ENCODE measurements at places on chromosomes 4 and X. TPM values are rescaled to one million over a fixed set of nuclear protein-coding genes. Genes with fewer than 3 reads are reported as not detected.
A peak's percentile ranks its signal among the peaks of the same experiment; 100 is the strongest.

Gene TMEM185A
- total RNA-seq, result 33.9 TPM

Gene SUPT20HL2
- total RNA-seq, result not detected

Gene ERAS
- 0.46 TPM for total RNA-seq

DNA sequence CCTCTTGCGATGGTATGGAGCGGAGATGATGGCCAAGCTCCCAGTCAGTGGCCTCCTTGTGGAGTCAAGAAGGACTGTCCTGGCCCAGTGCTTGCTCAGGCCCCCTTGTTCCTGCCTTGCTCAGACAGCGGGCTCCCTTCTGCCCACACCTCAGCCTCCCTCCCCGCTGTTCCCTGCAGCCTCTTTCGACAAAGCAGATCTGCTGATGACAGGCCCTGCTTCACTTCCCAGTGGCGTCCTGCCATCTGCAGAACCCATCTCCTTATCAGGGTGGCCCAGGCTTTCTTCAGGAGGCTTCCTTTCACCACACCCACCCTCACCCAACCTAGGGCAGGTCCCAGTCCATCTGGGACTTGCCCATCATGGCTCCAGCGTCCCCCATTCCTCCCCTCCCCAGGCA lies 80.0 kb downstream of the CLDN34 start:
- H3K27ac ChIP-seq, result no peak overlapping the region
- no peak for DNase-seq
- H3K4me1 ChIP-seq, result no peaks in the 10 kb centered on the region
- H3K4me3 ChIP-seq, result no peak overlapping the region

DNA sequence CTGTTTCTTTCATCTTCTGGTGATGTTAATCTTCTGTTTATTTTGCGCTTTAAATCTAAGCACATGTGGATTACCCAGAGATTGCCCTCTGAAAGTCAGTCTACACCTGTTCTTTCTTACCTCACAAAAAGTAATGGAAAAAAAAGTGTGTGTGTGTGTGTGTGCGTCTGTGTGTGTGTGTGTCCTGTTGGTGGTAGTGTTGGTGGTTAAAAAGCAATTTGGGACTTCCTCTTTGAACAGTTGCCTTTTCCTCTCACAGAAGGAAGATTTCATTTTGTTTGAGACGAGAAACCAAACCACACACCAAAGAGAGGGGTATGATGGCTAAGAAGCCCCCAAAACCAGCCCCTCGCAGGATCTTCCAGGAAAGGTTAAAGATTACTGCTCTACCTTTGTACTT lies at the start of gene STAP1:
TSS of gene STAP1 (plus strand) at position 235 of the 400 bp plus-strand sequence. CDS start at position 318, 83 bp downstream.
- no peak within 1 kb of the TSS for H3K4me3 ChIP-seq
- no peak for DNase-seq
- no peaks in the 10 kb centered on the region for H3K36me3 ChIP-seq
- H3K27me3 ChIP-seq, result no peaks in the 10 kb centered on the region
- H3K27ac ChIP-seq, result no peak within 1 kb of the TSS

GRCh38 chr4:89008166-89008565 lies 48.8 kb downstream of the FAM13A start:
- H3K4me3 ChIP-seq, result no peak overlapping the region
- no peaks in the 10 kb centered on the region for H3K27me3 ChIP-seq
- H3K4me1 ChIP-seq, result no peaks in the 10 kb centered on the region
- DNase-seq, result no peak
- no peaks in the 10 kb centered on the region for H3K36me3 ChIP-seq

- H3K27ac ChIP-seq, result no peak overlapping the region
- no peak for DNase-seq
- no peaks in the 10 kb centered on the region for H3K27me3 ChIP-seq
- no peak overlapping the region for H3K4me3 ChIP-seq
- no peaks in the 10 kb centered on the region for H3K4me1 ChIP-seq
Measured at GRCh38 chr4:8081621-8082516, 76.7 kb downstream of the ABLIM2 start.

DNA sequence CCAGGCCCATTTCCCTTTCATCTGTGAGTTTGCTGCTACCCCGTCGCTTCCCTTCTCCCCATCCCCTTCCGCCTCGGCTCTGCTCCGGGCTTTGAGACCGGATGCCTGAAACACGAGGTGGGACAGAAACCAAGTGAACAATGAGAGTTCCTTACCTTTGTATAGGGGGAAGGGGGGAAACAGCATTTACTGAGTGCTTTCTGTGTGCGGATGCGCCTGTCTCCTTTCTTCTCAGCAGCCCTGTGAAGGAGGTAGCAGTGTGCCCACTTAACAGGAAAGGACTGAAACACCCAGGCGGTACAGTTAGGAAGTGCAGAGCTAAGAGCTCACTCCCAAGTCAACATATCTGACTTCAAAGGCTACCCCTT lies 43.2 kb upstream of the TMSB15B start:
- no peaks in the 10 kb centered on the region for H3K27me3 ChIP-seq
- peak overlapping the region; percentile 85 for H3K27ac ChIP-seq
- DNase-seq, result no peak
- peak overlapping the region; percentile 46 for H3K4me3 ChIP-seq

GRCh38 chrX:149497054-149497453 lies 8.1 kb downstream of the IDS start:
- no peak for DNase-seq
- H3K4me1 ChIP-seq, result no peaks in the 10 kb centered on the region
- no peak overlapping the region for H3K27ac ChIP-seq
- H3K36me3 ChIP-seq, result no peaks in the 10 kb centered on the region

DNA sequence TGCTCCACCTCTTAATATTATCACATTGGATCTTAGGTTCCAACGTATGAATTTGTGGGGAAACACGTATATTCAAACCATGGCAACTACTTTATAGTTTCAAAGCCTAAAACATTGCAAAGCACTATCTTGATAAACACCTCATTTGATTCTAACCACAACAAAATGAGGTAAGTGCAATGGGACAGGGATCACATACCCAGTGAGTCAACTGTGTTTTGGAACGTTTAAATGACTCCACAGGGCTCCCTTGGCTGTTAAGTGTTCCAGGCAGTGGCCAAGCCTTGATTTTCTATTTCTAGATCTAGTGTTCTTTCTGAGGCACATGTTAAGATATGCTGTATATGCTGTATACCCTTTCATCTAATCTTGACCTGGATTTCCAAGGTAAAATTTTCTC lies 54.5 kb upstream of the C1QTNF7 start:
- H3K4me3 ChIP-seq, result no peak overlapping the region
- H3K4me1 ChIP-seq, result no peaks in the 10 kb centered on the region
- H3K27ac ChIP-seq, result no peak overlapping the region
- no peaks in the 10 kb centered on the region for H3K27me3 ChIP-seq
- H3K36me3 ChIP-seq, result no peaks in the 10 kb centered on the region
- no peak for DNase-seq

- no peaks in the 10 kb centered on the region for H3K4me1 ChIP-seq
- no peaks in the 10 kb centered on the region for H3K27me3 ChIP-seq
- H3K27ac ChIP-seq, result no peak overlapping the region
- no peak for DNase-seq
- no peak overlapping the region for H3K4me3 ChIP-seq
- no peaks in the 10 kb centered on the region for H3K36me3 ChIP-seq
Measured at GRCh38 chrX:68835104-68835442, 6.3 kb downstream of the EFNB1 start.

- no peaks in the 10 kb centered on the region for H3K27me3 ChIP-seq
- no peak overlapping the region for H3K27ac ChIP-seq
- no peaks in the 10 kb centered on the region for H3K36me3 ChIP-seq
- no peaks in the 10 kb centered on the region for H3K4me1 ChIP-seq
Measured at GRCh38 chrX:150879855-150880807, 18.3 kb downstream of the CD99L2 start.

DNA sequence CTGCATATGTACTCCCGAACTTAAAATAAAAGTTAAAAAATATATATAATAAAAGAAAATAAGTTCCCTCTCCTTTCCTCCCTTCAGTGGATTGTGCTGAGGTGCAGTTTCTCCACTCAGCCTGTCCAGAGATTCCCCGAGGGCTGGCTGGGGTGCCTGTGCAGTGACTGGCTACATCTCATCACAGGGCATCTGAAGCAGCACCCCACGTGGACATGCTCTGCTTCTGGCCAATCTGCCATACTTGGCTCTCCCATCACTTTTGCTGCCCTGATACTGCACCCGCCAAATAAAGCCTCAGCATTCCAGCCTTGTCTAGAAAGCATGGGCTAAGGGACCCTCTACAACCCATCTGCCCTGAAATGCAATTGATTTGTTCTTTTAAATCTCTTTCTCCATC lies 11.1 kb upstream of the MGST2 start:
- H3K36me3 ChIP-seq, result no peaks in the 10 kb centered on the region
- H3K27ac ChIP-seq, result no peak overlapping the region
- no peaks in the 10 kb centered on the region for H3K4me1 ChIP-seq
- DNase-seq, result no peak
- no peaks in the 10 kb centered on the region for H3K27me3 ChIP-seq
- no peak overlapping the region for H3K4me3 ChIP-seq

DNA sequence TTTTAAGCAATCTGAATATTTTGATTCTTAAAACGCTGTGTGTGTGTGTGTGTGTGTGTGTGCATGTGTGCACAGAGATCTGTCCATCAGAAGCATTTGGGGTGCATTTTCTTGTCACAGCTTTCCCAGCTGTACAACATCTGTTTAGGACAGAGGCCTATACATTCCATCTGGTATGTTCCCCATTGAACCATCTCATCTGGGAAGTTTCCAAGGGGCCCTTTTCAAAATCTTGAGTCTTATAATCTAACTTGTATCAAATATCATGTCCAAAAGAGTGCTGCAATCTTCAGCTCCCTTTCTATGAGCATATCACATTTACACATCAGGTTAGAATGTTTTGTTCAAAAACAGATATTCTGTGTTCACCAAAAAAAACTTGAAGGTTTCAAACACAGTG lies 16.5 kb upstream of the MID1 start:
- H3K4me1 ChIP-seq, result no peaks in the 10 kb centered on the region
- no peak overlapping the region for H3K27ac ChIP-seq
- no peak overlapping the region for H3K4me3 ChIP-seq
- H3K27me3 ChIP-seq, result no peaks in the 10 kb centered on the region

DNA sequence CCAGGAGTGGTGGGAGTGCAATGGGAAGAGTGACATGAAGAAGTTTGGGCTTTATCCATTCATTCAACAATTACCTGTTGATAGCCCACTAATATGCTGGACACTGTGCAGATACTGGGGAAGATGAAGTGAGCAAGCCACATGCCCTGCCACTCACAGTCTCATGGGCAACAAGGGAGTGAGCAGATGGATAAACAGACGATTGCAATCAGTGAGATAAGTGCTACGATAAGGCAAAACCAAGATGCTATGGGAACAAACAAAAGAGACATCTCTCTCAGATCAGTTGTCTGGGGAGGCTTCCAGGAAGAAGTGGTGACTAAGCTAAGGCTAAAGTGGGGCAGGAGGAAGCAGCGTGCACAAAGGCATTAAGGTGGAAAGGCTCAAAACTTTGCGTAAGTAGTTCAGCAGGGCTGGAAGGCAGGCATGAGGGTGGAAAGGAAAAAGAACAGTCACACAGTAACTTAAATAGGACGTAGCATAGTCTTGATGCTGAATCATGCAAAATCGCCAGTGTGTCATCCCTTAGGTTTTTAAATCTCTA lies 31.7 kb downstream of the GAB3 start:
- no peak overlapping the region for H3K4me3 ChIP-seq
- H3K27ac ChIP-seq, result no peak overlapping the region
- H3K4me1 ChIP-seq, result no peaks in the 10 kb centered on the region
- H3K27me3 ChIP-seq, result no peaks in the 10 kb centered on the region

- no peaks in the 10 kb centered on the region for H3K4me1 ChIP-seq
- H3K4me3 ChIP-seq, result no peak overlapping the region
- H3K27ac ChIP-seq, result no peak overlapping the region
- H3K36me3 ChIP-seq, result no peaks in the 10 kb centered on the region
Measured at GRCh38 chr4:6368601-6369000, 99.0 kb downstream of the WFS1 start.

- no peaks in the 10 kb centered on the region for H3K4me1 ChIP-seq
- H3K36me3 ChIP-seq, result no peaks in the 10 kb centered on the region
- DNase-seq, result no peak
- H3K4me3 ChIP-seq, result no peak overlapping the region
- no peak overlapping the region for H3K27ac ChIP-seq
- H3K27me3 ChIP-seq, result no peaks in the 10 kb centered on the region
Measured at GRCh38 chr4:132328761-132329160, 820.3 kb upstream of the PCDH10 start.

- H3K4me3 ChIP-seq, result no peak overlapping the region
- no peak for DNase-seq
- no peaks in the 10 kb centered on the region for H3K36me3 ChIP-seq
- no peak overlapping the region for H3K27ac ChIP-seq
Measured at GRCh38 chr4:81698538-81699296, 227.0 kb upstream of the RASGEF1B start.
